ENCODE measurements at places on chromosomes 4 and X.

- DNase-seq, result no peak
These were observed 315.3 kb downstream of the DHRSX start for GRCh38 chrX:2185341-2186082.

DNA sequence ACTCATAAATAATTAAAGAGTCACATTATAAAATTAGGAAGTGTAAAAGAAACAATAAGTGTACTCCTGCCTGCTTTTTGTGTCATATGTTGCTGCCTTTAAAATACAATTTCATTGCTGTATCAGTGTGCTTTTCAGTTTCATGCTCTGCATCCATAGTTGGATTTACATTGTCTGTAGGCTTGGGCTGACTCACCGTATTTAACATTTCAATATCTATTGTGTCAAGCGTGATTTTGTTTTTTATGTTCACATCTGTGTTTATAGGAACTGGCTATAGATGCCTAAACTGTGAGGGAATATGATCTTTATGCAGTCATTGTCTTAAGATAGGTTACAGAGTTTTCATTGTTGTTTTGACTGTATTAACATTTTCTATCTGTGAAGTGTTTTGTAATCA, 18.1 kb downstream of the CCSER1 start:
- DNase-seq, result no peak

DNA sequence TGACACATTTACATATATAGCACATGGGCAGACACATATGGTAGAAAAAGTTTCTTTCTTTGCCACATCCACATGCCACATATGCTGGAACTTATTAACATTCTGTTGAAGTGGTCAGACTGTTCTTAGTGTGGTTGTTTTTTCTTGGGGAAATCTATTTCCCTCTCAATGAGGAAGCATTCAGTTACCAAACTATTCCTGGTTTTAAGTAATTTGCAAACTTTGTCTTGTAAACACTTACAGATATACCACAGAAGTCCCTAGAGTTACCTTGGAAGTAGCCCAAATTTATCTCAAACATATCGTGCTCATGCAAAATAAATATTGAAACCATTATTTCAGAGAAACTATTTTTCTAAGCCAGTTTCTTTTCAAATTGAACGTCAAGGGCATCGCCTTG, 625.5 kb upstream of the INTU start:
- no peak for DNase-seq

GRCh38 chr4:36476135-36476534, 194.7 kb downstream of the DTHD1 start:
- no peak for DNase-seq

GRCh38 chr4:188661502-188661901, 522.3 kb downstream of the TRIML1 start:
- no peak for DNase-seq

GRCh38 chr4:76748649-76749048, 149.3 kb downstream of the SOWAHB start:
- DNase-seq, result no peak

DNA sequence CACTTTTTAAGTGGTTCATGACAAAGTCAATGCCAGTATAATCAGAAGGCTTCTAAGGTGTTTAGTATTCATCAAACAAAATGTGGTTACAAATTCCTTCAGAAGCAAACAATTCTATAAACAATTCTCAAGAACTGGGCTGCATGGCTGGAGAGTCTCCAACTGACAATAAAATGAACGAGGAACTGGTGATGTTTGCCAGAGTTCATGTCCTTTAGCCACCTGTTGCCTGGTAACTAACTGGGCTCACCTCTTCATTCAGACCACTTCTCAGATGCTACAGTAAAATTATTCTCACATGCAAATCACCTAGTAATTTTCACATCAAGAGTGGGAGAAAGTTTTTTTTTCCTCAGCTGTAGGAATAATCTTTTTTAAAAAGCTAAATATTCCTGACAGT, 53.3 kb downstream of the CAMK2D start:
- DNase-seq, result no peak

GRCh38 chrX:143754183-143754582, 33.6 kb upstream of the SPANXN2 start:
- DNase-seq, result no peak

GRCh38 chrX:149199734-149200133, 305.4 kb downstream of the IDS start:
- DNase-seq, result no peak

GRCh38 chrX:2266445-2267349, 234.1 kb downstream of the DHRSX start:
- DNase-seq, result no peak

GRCh38 chr4:159150396-159150795, 47.5 kb downstream of the RAPGEF2 start:
- DNase-seq, result no peak

DNA sequence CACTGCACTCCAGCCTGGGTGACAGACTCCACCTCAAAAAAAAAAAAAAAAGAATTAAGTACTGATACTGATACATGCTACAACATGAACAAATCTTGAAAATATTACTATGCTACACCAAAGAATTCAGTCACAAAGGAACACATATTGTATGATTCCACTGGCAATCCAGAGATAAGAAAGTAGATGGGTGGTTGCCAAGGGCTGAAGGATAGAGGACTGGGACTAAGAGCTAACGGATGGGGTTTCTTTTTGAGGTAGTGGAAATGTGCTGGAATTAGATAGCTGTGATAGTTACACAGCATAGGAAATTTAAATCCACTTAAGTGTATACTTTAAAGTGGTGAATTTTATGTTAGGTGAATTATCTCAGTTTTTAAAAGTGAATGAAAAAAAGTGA, 12.5 kb downstream of the ATP11C start:
- no peak for DNase-seq

DNA sequence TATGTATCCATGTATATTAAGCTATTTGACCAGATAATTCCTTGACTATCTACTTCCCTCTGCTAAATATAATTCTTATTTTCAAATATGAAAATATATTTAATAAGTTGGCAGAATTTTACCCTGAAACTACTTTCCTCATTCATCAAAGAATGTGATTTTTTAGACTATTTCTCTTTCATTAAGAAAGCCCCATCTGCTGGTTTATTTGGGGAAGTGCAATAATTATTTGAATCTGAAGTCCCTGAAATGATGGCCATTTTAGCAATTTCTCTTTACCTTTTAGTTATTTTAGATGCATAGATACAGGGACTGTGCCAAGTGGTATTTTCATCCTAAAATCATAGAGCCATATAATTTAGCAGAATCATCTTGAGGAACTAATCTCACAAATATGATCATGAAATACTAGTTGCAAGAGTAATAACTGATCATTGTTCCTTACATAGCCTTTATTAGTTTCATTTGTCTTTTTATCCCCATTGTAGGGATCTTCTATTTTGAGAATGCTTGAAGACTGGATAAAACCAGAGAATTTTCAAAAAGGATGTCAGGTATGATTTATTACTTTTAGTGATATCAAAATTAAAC, 39.0 kb downstream of the ENPEP start:
- DNase-seq, result no peak

DNA sequence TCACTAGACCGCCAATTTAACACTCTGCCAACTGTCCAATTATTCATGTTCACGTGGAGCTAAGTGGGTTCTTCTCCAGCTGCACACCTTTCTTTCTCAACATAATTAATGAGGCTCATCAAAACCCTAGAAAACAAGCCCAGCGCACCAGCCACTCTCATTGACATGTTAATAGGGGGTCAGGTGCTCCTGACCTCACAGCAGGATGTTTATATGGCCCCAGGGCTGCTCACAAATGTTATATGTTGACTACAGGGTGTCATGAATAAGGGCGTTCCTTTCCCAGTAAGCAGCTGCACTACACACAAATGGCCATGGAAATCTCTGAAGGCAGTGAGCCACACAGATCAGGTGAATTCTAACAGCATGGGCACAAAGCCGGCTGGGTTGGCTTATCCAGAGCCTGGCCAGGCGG, 209.8 kb downstream of the MGST2 start:
- no peak for DNase-seq

DNA sequence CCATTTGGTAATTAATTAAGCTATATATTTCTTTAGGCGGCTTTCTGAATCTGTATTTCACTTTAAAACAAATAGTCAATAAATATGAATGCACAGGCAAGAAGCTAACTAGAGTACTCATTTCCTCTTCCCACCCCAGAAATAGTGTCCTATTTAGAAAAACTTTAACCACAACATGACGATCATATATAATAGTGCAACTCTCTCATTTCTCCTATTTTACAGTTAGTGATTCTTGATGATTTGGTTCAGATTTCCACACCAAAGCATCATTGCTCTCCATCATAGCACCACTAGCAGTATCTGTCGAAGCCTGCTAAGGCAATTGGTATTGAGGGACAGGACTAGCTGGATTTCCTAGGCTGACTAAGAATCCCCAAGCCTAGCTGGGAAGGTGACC, 184.0 kb upstream of the GALNTL6 start:
- DNase-seq, result no peak

DNA sequence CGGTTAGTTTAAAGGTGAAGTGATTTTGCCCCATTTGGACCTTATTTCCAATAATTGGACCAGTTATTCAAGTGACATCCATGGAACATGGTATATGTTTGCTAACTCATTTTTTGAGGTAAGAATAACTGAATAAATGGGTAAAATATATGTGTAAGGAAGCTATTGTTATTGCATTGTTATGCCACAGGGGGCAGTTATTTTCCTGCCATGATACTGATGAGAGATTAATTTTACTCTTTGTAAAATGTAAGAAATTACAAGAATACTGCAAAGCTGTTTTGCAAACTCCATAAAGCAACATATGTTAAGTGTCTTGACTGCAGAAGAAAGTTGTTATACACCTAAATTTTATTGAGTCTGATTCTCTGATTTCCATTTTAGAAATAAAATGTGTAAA, 114.0 kb downstream of the IL1RAPL1 start:
- no peak for DNase-seq

- DNase-seq, result no peak
These were observed 3.7 kb upstream of the ANTXR2 start for GRCh38 chr4:80076681-80077080.

DNA sequence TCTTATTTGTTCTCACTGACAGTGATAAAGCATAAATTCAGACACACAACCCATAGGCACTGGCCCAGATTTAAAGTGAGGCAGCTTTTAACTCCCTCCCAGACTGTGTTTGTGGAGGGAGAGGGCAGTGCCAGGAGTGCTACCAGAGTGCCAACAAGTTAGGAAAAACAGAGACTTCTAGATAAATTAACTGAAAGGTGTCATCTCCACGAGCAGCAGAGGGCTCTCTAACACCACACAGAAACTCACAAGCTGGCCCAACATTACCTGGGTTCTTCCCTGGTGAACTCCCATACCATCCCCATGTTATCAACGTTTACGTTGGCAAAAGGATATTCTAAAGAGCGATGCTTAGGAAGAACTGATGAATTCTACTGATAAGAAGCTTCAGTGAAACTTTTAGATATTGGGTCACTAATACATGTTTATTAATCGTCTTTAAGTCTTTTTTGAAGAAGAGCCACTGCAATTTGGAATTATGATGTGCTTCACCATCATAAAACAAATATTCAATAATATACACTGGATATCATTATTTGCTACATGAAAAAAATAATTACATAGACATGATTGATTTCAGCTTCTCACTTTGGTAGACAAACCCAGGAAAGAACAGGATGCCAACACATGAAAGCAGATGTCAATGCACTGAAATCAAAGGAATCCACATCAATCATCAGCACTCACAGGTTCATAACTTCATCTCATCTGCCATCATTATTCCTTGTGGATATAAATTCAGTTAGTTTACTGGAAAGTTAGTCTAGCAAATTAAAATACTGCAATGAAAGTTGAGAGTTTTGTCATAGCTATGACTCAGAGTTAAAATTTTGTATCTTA, 121.2 kb upstream of the NAP1L5 start:
- DNase-seq, result no peak

GRCh38 chr4:142901166-142901662, 55.1 kb upstream of the INPP4B start:
- no peak for DNase-seq

DNA sequence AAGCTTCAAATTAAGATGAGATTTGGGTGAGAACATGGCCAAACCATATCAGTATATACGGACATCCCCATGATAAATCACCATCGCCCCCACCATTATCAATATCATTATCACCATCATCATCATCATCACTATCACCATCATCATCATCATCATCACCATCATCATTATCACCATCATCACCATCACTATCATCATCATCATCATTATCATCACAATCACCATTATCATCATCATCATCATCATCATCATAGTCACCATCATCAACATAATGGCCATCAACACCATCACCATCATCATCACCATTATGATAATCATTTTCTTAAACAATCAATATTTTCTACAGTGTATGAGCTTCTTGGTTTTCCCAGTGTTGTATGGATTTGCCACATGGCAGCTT, 360.9 kb downstream of the NLGN4X start:
- no peak for DNase-seq

DNA sequence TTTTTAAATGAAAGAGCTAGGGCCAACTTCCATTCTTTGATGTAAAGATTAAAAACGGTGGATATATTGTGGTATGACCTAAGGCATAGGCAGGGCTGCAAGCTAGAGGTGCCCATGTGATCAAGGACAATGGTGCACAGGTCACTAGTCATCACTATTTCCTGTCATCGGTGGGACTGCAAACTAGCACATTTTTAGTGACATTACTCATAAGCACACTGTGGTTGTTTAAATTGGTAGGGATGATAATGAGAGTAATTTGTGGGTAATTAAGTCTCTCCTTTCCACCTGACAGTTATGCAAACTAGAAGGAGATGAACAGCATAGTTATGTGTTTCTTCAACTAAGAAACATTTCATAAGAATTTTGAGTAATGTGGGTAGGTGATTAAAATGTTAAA, 85.4 kb downstream of the GPRIN3 start:
- DNase-seq, result no peak

DNA sequence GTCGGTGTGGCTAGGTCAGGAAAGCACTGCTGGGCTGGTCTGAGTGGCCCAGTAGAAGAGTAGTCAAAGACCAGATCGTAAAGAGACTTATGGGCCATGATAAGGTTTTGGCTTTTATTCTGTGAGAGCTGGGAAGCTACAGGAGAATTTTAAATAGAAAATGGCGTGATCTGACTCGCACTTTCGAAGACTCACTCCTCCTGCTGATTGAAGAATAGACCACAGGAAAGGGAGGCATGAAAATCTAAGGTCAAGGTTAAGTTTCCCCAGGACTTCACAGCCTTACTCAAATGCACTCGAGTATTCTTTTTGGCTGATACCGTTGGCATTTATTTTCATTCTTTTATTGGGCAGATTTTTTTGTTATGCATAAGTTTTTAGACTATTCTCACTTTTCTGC, 231.4 kb upstream of the ANKRD50 start:
- no peak for DNase-seq

DNA sequence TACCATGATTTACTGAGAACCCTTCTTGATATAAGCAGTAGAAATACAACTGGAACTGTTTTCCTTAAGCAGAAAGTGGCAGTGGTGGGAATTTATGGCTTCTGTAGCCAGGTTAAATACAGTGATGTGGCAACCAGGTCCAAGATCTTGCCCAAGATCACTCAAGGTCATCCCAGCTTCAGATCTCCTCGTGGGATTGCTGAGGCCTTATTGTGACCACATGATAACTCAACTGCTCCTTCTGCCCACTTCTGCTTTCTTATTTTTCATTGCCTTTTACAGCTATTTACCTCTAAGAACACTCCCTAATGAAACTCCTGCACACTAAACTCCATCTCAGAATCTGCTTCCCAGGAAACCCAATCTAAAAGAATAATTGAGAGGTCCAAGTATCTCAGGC, 12.4 kb upstream of the CYBB start:
- DNase-seq, result no peak

- no peak for DNase-seq
These were observed 79.2 kb downstream of the USP9X start for GRCh38 chrX:41164449-41164848.

- DNase-seq, result no peak
These were observed 151.0 kb downstream of the ANTXR2 start for GRCh38 chr4:79922011-79922410.

- no peak for DNase-seq
These were observed 146.7 kb downstream of the SH3KBP1 start for GRCh38 chrX:19740744-19741143.

All from stimulated activated CD8-positive, alpha-beta memory T cell treated with anti-CD3 and anti-CD28 coated beads, Interleukin-7, amount 100 ng/mL, for 24 hours (primary cell).